LHCN-M2 (cell line): ENCODE measurements at places on chromosomes 4 and X. TPM values are rescaled to one million over a fixed set of nuclear protein-coding genes. Genes with fewer than 3 reads are reported as not detected.

GRCh38 chrX:42952621-42953020 is 174.7 kb upstream of the PPP1R2C start:
- DNase-seq: no peak

The SORBS2 gene
- total RNA-seq: 1.5 and 4.2 TPM in 2 replicates

- no peak for DNase-seq
These were observed 105.0 kb downstream of the PTTG2 start for GRCh38 chr4:38065176-38065575.

The RAB9B gene
- under 0.01 and 0.13 TPM in 2 replicates for total RNA-seq

DNA sequence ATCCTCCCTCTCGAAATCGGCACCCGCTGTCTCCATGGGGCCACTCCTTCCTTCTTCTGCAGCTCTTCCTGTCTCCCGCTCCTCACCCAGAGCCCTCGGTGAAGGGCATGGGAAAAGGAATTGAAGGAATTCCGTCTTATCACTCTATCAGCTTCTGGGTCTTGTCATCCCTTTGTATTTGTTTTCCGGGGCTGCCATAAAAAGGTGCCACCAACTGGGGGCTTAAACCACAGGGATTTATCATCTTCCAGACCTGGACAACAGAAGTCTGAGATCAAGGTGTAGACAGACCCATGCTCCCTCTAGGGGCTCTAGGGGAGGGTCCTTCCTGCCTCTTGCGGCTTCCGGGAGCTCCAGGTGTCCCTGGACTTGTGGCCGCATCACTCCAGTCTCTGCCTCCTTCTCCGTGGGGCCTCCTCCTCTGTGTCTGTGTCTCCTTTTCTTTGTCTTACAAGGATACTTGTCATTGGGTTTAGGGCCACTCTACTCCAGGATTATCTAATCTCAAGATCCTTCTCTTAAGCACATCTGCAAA is 24.0 kb downstream of the CD99 start:
- DNase-seq: no peak

GRCh38 chrX:124827258-124827845 is 481.0 kb downstream of the SH2D1A start:
- no peak for DNase-seq

The RS1 gene
- not detected in 2 replicates for total RNA-seq

The NHSL2 gene
- total RNA-seq: 0.06 and 0.23 TPM in 2 replicates

DNA sequence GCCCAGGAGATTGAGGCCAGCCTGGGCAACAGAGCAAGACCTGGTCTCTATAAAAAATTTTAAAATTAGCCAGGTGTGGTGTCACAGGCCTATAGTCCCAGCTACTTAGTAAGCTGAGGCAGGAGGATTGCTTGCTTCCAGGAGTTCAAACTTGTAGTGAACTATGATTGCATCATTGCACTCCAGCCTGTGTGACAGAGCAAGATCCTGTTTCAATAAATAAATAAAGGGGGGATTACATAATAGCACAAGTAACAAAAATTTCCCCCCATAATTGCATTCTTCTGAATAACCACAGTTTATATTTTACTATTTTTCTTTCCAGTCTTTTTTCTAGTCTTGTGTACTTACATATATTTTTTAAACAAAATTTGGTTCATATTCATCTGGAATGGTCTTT is 135.6 kb downstream of the CHIC2 start:
- DNase-seq: peak; percentile 59

DNA sequence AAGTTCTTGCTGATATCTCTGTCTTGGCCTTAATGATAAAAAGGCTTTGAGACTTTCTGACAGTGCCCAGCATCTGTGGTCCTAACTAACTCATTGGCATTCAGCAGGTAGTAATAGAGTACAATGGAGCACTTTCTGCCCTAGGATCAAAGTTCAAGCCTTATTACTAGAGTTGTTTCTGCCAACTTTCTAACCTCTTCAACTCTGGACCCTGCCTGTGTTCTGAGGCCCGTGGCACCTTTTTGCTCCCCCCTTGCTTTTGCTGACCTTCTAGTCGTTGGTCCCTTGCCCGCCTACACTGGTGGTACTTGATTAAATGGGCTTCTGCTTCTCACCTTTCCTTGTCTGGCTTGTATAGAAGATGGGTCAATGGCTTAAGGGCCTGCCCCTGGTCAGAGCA is 126.3 kb downstream of the PPARGC1A start:
- DNase-seq: no peak

DNA sequence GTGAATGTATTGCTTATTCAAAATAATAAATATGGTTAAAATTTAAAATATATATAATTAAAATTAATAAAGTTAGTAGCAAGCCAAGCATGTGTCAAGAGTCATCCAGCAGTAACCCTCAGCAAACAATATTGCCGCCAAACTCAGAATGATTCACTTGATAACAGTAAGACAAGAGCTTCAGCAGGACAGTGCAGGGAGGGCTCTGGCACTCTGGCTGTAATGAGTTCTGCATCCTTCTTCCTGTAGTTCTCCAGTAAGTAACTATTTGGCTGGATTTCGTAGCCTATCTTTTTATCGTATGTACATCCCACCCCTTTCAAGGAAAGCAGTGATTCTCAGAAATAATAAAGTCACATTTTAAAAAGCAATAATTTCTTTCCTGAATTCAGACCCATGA is 17.6 kb downstream of the OTUD6A start:
- DNase-seq: no peak

GRCh38 chrX:46649421-46650260 is 76.1 kb downstream of the CHST7 start:
- peak; percentile 78 for DNase-seq

DNA sequence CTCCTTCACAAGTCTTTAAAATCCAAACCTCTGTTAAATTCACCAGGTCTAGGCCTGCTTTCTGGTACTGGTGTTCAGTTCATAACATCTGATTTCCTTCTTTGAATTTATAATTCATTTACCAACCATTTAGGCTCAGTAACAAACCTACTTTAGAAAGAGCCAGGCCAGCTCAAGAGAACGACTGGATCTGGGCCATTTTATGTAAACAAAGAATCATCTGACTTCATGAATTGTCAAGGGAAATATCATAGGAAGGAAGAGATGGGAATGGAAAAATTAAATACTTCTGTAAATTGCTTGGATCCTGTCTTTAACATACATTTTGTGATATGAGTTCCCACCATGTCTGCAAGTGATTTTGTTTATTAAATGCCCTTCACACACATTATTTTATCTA is 36.5 kb downstream of the DCHS2 start:
- DNase-seq: no peak

DNA sequence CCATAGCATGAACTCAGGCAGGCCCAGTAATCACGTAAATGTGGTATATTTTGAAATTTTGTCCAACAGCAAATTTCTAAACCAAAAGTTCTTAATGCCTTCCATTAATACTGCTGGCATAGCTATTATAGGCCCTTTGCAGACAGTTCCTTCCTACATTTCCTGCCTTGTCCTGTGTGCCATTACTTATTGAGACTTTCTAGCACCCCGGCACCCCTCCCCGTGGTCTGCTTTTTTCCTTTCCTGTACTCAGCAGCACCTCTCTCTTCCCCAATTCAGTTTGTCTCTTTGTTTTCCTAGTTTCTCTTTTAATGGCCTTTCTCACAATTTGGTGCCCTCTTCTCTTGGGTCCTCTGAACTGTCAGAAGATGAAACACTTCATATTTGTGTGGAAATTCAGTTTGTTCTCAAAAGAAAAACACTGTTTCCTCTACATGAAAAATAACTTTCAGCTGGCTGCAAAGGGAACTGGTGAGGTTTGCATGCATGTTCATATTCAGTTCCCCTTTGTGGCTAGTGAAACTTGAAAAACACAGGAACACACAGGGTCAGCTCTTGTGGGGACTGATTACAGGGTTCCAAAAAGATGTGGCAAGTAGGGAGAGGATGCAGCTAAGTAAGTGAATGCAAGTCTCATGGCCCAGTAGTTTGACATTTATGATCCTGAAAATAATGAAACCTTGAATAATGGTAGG is 17.1 kb downstream of the GPR34 start:
- DNase-seq: no peak

DNA sequence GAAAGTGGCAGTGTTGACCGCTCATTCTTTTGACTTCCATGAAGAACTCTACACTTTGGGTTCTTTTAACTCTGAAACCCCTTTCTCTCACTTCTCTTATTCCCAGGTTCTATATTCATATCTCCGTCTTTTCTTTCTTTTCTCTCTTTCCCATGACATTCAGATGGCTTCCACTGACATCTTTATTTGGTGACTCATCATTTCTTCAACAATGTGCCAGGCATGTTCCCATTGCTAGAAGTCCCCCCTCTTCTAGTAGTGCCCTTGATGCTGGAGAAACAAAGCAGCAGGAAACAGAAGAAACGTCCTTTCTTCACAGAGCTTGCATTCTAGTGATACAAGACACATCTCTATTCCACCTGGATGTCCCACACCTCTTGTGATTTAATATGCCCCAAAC is 33.3 kb downstream of the PKD2 start:
- DNase-seq: no peak

The NRK gene
- total RNA-seq: not detected in 2 replicates

DNA sequence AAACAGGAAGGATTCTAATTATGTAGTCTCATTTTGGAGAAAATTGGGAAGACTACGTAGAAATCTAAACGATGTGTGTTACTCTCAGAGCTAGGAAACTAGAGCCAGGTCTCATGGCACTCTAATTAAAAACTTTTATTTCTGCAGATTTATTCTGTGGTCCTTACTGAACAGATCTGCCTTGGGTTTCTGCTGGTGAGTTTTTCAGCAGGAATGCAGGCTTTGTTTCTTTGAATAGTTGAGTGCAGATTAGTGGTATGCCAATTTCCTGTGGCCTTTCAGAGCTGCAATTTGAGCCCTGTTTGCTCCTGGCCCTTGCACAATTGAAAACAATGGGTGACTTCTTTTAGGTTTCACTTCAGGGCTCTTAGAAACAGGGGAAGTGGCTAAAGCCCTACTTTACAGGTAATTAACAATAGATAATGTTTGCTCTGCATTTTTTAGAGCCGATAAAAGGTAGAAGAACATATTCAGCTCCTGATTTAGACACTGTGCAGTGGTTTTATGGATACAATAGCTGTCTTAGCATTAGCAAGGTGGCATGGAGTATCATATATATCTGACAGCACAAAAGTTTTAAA is 21.8 kb downstream of the SPRY1 start:
- peak; percentile 96 for DNase-seq

DNA sequence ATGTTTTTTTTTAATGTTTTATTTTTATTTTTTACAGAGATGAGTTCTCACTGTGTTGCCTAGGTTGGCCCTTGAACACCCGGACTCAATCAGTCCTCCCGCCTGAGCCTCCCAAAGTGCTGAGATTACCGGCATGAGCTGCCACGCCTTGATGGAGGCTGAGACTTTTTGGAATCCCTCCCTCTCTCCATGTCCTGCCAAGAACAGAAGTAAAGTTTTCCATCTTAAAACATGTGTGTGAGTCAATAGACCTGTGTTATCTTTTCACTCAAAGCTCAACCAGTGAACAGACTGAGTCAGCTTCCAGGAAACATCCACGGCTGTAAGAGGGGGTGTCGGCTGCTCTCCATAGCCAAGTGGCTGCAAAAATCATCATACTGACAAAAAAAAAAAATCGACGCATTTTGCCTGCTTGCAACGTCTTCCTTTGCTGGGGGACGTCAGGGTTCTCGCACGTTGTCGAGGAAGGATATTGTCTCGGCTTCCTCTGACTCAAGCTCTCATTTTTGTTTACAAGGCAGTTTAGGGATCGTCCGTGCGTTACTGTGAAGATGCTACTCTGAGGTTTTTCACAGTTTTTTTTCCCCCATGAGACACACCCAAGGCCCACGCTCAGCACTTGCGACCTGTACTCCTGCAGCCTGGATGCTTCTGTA is 10.0 kb upstream of the ASMTL start:
- DNase-seq: peak; percentile 38

The UGDH gene
- total RNA-seq: 102 and 114 TPM in 2 replicates

The TRPC3 gene
- 0.45 and 0.52 TPM in 2 replicates for total RNA-seq

DNA sequence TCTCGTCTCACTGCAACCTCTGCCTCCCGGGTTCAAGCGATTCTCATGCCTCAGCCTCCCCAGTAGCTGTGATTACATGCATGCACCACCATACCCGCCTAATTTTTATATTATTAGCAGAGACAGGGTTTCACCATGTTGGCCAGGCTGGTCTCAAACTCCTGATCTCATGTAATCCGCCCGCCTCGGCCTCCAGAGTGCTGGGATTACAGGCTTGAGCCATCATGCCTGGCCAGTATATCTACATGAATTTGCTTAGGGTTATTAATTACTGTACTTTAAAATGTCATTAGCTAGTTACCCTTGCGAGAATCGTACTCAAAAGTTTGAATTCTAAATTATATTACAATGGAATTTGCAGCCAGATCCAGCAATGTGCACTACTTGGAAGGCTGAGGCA is 8.9 kb downstream of the CPEB2 start:
- no peak for DNase-seq

DNA sequence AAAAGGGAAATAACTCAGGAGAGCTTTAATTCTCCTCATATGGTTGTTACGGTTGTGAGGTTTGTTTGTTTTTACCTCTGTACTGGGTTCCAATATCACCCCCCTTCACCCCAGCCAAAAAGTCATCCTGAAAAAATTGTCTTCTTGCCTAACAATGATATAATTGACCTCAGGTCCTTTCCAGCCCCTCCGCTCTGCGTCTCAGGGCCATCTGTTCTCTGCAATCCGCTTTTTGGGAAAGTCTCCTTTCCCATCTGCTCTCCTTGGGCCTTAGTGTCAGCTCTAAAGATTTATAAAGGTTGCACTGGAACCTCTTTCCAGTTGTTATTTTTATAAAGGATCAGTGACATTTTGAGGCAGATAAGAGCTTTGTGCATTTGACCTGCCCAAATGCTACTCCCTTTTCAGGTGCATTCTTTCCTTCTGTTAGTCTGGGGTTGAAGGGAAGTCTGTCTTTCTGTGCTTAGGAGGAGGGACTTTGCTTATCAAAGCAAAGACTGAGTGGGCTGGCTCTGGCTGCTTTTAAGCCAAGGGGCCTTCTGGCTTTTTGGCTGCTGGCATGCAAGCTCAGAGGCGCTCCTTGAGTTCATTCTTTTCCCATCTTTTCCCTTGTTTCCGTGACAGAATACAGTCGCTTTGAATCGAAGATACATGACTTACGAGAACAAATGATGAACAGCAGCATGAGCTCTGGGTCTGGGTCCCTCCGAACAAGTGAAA is 34.1 kb downstream of the DLG3 start:
- no peak for DNase-seq

- DNase-seq: peak; percentile 61
These were observed 76.9 kb downstream of the LRRC66 start for GRCh38 chr4:51943221-51943620.

The PRDM8 gene
- total RNA-seq: 74.3 and 86.8 TPM in 2 replicates

GRCh38 chrX:84993150-84993549 is 10.5 kb upstream of the APOOL start:
- no peak for DNase-seq

DNA sequence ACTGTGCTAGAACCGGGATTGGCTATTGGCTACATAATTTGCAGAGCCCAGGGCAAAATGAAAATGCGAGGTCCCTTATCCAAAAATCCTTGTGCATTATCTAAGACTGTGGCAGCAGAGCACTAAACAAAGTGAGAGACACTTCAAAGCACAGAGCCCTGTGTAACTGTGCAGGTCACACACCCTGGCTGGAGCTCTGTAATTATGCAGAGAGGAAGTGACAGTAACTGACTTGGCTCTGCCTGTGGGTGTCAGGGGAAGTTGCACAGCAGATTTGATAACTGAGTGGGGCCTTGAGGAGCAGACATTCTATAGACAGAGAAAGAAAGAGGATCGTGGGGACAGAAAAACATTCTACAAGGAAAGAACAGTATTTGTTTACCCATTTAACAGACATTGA is 173.5 kb upstream of the FMR1 start:
- DNase-seq: no peak

The S100P gene
- total RNA-seq: not detected in 2 replicates

- DNase-seq: no peak
These were observed 1963.1 kb upstream of the TENM3 start for GRCh38 chr4:180280076-180280475.
